ENCODE measurements at places on chromosomes 7 and 10. TPM values are rescaled to one million over a fixed set of nuclear protein-coding genes. Genes with fewer than 3 reads are reported as not detected.

GRCh38 chr7:77327067-77327931 is 88.8 kb downstream of the GSAP start:
- ATAC-seq: peak; percentile 76

GRCh38 chr7:83876593-83876992 is 227.7 kb upstream of the SEMA3E start:
- no peak for ATAC-seq

DNA sequence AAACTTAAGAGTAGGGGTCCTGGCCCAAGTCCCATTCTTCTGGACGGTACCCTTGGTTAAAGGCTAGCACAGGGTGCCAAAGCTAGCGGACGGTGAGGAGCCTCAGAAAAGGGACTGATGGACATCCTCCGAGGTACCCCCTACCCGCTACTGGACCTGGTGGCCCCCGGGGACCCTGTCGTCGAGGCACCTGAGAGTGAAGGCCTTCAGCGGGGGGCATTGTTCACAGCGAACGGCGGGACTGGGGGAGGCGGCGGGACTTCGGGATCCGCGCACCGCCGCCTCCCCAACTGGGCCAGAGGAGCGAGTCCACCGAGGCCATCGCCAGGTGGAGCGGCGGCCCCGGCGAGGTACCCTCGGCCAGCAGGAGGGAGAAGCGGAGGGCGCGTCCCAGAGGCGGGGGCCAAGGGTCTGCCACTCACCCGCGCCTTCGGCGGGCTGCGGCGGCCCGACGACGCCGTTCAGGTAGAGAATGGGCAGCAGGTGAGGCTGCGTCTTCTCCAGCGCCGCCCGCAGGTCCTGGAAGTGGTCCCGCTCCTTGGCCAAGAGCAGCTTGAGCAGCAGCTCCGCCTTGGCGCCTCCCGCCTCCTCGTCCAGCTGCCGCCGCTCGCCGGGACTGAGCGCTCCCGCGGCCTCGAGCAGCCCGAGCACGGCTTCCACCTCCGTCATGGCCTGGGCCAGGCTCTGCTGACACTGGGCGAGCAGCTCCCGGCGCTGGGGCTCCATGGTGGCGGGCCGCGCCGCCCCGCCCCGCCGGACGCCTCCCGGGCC is 575 bp downstream of the DLG5 start:
- ATAC-seq: peak; percentile 50

- no peak for ATAC-seq
These were observed 533.5 kb downstream of the PTPRN2 start for GRCh38 chr7:158054081-158054480.

- ATAC-seq: no peak
These were observed 49.4 kb upstream of the RET start for GRCh38 chr10:43027331-43027955.

DNA sequence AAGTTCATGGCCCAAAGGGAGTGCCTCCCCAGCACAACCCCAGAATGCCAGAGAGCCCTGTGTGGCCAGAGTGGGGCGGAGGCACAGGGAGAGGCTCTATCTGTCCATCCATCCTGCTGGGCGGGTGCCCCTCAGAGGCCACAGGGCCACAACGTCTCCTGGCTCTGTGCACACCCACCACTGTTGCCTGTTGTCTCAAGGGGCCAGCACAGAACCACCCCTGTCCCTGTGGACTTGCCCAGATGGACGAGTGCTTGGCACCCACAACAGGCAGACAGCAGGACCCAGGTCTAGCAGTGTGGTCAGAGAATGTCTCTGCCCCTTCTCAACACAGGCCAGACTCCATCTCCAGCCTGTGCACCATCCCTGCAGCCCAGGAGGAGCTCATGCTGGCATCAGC is 92.8 kb downstream of the PAXIP1 start:
- no peak for ATAC-seq

DNA sequence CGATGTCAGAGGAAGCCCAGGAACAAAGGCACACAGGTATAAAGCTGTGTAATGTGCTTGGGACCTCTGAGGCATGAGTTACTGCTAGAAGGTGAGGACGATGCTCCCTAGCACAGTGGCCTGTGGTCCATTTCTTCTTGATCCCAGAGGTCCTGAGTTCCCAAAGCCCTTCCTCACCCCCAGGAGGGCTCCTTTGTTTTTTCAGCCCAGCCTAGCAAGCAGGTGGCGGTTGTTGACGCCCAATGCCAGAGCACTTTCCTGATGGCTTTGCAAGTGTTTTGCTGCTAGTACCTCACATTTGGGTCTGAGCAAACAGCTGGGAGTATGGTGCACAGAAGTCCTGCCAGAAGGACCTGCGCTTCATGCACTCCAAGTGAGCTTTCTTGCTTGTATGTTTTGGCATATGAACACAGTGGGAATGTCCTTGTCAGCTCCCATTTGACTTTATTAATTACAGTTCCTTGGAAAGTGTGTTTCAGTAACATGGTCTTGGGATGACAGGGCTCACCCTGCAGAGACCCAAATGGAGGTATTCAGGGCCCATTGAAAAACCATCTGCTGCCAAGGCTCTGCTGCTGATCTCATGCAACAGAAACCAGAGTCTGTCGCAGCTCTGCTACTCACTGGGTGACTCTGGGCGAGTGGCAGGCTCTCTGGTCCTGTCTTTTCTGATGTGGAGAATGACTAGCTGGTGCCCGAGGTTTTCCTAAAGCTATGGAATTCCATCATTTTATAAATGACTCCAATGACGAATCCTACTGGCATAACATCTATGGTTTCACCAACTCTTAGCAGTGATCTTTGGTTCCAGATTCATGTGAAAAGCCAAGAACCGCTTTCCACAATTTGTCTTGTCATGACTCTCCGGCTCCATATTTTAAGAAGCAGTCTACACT is 134.9 kb downstream of the ARID5B start:
- peak; percentile 16 for ATAC-seq

DNA sequence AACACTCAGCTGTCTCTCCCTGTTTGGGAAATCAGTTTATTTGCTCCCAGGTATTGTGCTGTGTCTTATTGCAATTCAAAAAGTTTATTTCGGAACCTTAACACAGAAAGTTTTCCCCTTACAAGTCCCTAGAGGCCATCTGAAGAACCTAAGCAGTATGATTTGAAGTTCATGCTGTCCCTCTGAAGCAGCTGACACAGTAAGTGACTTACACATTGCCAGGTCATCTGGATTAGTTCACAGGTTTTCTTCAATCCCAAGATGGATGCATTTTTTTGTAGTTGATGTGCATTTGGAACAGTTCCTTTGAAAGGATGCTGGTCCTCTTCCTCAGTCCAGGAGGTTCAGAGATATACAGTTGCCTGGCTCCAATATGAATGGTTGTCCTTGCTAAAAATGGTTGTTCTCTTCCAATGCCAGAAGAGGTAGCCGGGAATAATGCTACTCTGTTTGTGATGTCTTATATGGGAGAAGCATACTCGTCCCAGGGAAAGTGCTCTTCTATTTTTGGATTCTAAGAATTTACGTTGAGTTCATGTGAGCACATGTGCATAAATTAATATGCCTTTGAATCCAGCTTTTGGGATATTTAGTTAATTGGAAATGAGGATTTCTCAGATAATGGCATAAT is 183.5 kb upstream of the PHYHIPL start:
- ATAC-seq: no peak

DNA sequence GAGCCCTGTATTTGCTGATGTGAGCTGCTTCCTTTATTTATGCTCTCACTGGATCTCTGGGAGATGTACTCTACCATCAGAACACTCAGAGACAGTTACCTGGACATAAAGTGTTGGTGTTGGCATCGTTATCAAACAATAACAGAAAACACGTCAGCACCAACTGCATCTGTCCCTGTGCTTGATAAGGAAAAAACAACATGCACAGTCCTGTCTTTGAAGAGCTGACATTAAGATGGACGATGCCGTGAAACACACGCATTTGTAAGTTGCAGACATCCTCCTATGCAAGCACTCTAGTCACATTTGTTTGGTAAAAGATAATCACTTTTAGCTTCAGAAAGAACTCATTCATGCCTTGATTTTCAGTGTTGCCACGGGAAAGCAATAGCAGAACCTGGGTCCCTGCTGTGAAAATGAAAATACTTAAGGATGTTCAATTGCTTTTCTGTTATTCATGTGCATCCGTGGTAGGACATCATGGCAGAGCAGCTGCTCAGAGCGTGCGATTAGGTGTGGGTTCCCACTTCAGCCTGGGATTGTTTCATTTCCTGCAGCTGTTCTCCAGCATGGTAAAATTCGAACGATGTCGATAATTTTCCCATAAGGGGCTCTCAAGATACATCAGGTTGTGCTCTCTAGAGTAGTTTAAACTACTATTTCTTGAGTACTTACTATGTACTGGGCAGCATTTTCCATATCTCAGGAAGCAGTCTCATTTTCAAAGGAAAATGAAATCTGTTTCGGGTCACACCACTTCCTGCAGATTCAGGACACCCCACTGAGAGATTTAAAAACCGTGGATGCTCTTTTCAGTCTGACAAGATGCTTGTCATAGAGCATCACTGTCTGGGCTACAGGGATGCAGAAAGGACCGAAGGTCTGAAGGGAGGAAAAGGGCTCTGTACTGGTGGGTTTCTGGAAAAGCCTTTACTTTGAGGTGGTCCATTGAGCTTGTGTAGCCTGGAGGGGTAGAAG is 248.7 kb downstream of the CAMK1D start:
- ATAC-seq: no peak

AS3MT gene
- total RNA-seq: 0.12 TPM

GDF2 gene
- not detected for total RNA-seq

PDK4 gene
- total RNA-seq: 1.5 TPM

ADAM22 gene
- 0.24 TPM for total RNA-seq

MACC1 gene
- total RNA-seq: 22.3 TPM

SORCS1 gene
- 0.12 TPM for total RNA-seq

ITGB8 gene
- total RNA-seq: 16.3 TPM

SPDYE5 gene
- not detected for total RNA-seq

CCSER2 gene
- total RNA-seq: 43.4 TPM

NPY4R gene
- total RNA-seq: 0.32 TPM

All from esophagus mucosa (tissue), 1 donor.